Right ventricle myocardium inferior (tissue), 1 donor: ENCODE measurements at places on chromosomes 3 and 15. TPM values are rescaled to one million over a fixed set of nuclear protein-coding genes. Genes with fewer than 3 reads are reported as not detected.

- DNase-seq: no peak
Observed at GRCh38 chr3:160618363-160618762, 53.0 kb upstream of the KPNA4 start.

- DNase-seq: no peak
Observed at GRCh38 chr3:62007036-62007435, 366.3 kb downstream of the FEZF2 start.

GRCh38 chr15:71808311-71809020, 1.9 kb upstream of the NR2E3 start:
- no peak for DNase-seq

The GRAMD1C gene
- total RNA-seq: 2.4 TPM

The XCR1 gene
- total RNA-seq: not detected

DNA sequence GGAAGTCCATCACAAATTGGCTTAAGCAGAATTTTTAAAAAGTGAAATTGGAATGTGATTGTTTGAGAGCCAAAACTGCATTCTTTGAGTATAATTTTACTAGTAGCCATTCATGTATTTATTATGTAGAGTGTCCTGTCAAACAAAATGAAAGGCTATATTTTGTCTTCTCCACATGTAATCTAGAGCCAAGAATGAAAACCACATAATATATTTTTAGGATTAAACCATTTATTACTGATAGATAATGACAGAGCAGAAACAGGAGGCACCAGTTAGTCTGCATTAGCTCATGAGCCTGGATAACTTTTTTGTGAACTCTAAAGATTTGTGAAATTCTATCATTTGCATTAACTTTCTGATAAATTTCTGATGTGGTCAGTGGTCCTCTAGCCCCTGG, 130.2 kb downstream of the FILIP1L start:
- no peak for DNase-seq

- DNase-seq: no peak
Observed at GRCh38 chr3:20822251-20822650, 636.2 kb upstream of the SGO1 start.

- peak; percentile 79 for DNase-seq
Observed at GRCh38 chr3:194487289-194488054, 670 bp upstream of the ATP13A3 start.

DNA sequence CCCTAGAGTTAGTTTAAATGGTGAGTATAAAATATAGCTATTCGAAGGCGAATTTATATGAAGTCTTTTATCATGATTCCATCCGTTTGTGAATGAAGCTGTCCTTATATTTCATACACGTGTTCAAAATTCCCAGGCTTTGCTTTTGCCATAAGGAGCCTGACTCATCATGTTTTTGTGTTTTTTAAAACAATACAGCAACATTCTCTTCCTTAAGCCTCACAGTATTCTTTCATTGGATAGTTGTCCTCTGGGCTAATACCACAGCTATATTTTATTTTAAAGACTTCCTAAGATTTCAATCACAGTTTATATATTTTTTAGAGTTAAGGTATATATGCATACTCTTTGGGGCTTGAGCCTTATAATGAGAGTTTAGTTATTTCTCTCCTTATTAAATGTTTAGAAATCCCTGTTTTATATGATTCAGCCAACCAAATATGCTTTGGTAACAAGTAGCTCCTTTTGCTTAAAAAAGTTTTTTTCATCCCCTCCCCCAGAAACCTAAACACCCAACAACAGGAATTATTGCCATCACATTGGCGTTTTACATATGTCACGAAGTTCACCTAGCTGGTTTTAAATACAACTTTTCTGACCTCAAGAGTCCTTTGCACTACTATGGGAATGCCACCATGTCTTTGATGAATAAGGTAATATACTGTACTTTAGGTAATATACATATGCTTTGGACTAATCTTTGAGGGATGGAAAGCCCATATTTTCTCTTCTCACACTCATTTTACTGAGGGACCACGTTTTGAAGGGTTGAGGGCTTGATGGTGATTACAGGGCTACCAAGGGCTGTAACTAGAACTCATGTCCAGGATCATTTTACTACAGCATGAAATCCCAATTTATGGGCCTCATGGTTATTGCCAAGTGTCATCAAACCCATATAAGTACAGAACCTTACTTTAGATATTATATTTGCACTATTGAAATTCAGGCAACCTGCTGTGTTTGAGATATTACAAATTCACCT, 28.5 kb downstream of the ST3GAL6 start:
- DNase-seq: no peak

DNA sequence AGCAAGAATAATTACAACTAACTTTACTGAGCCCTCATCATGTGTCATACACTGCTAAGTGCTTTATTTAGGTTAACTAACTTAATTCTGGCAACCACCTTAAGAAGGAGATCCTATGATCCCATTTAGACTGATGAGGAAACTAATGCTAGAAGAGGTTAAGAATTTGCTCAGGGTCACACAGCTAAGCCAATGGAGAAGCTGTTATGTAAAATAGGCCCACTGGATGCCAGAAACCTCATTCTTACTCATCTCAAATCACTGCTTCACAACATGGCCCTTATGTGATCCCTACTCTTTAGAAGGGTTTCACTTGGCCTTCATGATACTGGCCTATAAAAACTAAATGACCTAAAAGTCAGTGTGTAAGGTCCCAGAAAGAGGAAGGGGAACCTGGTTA, 41.2 kb downstream of the IMPG2 start:
- no peak for DNase-seq

The FRMD5 gene
- total RNA-seq: 43.0 TPM

The MINAR1 gene
- total RNA-seq: 0.05 TPM

GRCh38 chr3:55452886-55453285, 34.2 kb downstream of the WNT5A start:
- no peak for DNase-seq

DNA sequence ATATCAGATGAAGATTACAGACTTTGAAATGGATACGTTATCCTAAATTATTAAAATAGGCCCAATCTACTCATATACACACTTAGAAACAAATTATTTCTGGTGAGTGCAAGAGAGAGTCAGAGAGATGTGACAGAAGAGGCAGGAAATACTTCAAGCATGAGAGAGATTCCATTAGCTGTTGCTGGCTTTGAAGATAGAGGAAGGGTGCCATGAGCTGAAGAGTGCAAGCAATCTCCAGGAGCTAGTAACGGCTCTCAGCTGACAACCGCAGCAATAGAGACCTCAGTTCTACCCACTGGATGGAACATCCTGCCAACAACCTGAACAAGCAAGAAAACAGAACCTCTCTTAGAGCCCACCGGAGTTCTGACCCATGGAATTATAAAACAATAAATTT, 270.7 kb upstream of the SLITRK3 start:
- no peak for DNase-seq

DNA sequence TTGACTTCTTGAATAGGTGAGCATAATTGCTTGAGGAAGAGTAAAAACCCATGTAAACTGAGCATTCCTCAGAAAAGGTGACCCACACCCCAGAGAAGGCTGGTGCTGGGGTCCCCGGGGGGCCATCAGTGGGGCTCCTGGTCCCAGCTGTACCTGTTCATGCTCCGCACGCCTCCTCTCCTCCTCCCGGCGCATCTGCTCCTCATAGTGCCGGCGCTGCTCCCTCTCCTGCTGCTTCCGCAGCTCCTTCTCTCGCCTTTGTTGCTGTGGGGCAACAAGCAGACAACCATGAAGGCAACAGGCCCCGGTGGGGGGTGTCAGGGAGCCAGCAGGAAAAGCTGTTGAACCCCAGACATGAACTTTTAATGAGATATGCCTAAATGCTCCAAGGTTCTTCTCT, 113.7 kb upstream of the SLC2A2 start:
- DNase-seq: no peak

GRCh38 chr3:59115364-59116232, 65.8 kb upstream of the CFAP20DC start:
- no peak for DNase-seq

DNA sequence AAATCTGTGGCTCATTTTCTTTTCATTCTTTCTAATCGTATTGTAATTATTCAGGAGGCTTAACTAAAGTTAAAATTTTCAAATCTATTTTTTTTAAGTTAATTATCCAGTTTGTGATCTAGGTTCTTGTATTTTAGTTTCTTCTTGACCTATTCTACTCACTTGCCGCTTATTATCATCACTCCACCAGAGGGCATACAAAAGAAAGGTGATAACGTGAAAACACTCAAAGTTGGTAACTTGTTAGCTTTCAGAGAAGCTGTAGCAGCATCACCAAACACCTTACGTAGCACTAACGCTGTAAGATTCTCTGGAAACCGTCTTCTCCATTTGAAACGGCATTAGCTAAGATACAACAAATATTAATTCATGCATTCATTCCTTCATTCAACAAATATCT, 4.8 kb downstream of the GNB4 start:
- no peak for DNase-seq

DNA sequence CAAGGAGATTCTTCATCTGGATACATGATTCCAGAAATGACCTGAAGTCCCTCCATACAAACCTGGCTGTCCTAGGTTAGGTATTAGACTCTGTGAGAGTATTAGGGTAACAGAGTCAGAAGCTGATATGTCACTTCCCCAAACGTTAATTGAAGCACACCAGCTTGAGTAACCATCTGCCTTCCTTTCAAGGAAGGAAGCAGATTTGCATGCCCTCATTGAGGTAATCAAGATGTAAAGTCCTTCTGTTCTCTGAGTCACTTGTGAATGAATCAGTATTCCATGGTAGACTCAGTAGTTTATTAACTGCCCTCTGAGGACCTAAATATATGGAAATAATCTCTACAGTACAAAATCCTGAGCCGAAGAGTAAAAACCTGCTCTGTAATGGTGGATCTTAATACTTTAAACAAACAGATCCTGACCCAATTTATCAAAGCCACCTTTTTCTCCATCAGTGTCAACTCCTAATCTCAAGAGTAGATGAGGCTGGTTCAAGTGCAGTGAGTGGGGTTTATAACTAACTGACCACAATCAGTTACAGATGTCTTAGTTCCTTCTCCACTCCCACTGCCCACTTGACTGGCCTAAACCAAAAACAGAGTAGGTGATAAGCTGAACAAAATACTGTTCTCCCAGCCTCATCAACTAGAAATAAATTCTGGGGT, 246.2 kb upstream of the CHRM5 start:
- no peak for DNase-seq

- no peak for DNase-seq
Observed at GRCh38 chr3:61239871-61240270, 11.4 kb downstream of the FHIT start.

DNA sequence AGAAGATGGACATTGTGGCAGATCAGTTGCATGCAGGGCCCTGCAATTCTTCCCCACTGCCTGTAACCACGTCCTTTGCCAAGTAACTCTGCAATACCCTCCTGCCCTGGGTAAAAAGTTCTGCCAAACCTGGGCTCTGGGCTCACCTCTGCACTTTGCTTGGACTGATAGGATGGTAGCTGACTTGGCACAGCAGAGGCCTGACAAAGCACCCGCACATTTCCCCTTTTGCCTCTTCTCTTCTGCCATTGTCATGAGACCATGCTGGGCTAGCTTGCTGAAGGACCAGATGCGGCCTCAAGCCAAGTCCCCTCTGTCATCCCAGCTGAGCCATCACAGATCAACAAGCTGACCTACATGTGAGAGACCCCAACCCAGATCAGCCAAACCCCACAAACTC, 122.4 kb downstream of the SMAD6 start:
- no peak for DNase-seq

The PRTG gene
- total RNA-seq: 0.43 TPM

DNA sequence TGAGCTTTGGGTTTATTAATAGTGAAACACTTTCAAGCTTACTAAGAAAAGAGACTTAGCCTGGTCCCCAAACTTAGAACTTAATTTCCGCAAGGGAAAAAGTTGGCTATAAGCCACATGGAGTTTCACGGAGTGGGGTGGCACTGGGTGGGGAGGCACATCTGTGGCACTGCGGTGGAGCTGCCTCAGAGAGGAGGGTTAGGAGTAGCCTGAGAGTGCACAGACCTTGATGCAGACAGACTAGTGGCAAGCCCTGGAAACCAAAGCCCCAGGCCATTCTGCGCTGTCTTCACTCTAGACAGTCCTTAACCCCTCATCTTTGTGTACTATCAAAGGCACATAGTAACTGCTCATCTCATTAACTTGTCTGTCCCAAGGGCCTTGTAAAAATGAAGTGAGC, 22.0 kb downstream of the CXCR6 start:
- no peak for DNase-seq

The IL5RA gene
- 0.65 TPM for total RNA-seq

DNA sequence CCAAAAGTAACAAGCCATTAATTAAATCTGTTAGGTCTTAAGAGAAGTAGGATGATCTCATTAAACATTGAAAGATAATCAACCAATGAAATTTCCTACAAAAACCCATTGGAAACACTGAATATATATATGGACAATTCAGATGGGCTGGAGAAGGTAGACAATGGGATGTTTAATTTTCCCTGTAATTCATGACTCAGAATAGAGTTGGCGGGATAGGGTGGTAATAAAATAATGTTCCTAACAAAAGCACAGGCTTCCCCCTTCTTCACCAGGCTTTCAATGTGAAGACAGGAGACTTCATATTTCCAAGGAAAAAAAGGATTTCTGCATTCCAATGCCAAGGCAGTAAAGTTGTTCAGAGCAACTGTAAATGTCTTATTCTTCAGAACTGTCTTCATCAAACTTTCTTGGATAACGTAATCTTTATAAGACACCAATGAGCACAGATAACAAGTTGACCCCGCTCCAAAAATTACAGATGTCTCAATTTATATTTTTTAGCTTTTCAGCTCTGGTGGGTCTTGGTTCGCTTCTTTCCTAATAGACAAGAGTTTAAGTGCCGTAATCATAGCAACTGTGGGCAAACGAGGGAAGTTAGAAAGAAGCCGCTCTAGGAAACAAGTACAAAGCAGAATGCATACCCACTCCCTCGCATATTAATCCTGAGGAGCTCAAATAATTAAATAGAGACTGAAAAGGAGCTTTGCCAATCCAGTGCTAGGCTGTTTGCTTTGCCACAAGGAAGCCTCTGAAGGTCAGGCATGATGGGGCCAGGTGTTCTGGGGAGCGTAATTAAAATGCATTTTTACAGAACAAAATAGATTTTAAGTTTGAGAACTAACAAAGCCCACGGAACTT, 377.0 kb downstream of the FOXP1 start:
- no peak for DNase-seq

GRCh38 chr3:79162653-79163052, 605.1 kb downstream of the ROBO1 start:
- no peak for DNase-seq

The SAXO2 gene
- 2.2 TPM for total RNA-seq

GRCh38 chr3:152860736-152861135, 25.8 kb downstream of the P2RY1 start:
- no peak for DNase-seq

The CALML4 gene
- 1.5 TPM for total RNA-seq

- no peak for DNase-seq
Observed at GRCh38 chr3:100106531-100107141, 7.7 kb downstream of the FILIP1L start.

The ESYT3 gene
- 1.4 TPM for total RNA-seq

DNA sequence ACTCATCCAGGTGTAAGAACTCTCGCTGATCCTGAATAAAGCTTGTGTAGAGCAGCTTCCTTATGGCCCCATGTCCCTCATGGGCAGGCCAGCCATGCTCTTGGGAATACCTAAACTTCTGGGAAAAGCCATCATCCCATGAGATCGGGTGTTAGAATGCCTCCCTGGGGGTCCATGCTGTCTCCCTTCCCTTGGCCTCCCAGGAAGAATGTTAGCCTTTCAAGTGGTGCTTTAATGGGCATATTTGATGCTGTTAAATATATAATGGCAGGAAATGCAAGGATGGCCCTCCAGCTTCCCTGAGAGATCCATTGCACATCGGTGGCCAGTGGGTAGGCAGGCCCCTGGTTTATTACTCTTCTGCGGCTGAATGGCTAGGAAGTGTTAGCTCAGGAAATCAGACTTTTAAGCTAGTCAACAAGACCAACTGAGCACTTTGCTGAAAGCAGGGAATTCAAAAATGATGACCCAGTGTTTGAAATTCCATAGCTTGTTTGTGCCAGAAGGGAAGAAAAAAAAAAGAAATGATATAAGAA, 60.5 kb upstream of the LRTM1 start:
- DNase-seq: no peak
